ENCODE measurements at places on chromosomes 12 and 14.

- DNase-seq = no peak
Measured at GRCh38 chr14:106694638-106695393, 1168.4 kb downstream of the TMEM121 start.

DNA sequence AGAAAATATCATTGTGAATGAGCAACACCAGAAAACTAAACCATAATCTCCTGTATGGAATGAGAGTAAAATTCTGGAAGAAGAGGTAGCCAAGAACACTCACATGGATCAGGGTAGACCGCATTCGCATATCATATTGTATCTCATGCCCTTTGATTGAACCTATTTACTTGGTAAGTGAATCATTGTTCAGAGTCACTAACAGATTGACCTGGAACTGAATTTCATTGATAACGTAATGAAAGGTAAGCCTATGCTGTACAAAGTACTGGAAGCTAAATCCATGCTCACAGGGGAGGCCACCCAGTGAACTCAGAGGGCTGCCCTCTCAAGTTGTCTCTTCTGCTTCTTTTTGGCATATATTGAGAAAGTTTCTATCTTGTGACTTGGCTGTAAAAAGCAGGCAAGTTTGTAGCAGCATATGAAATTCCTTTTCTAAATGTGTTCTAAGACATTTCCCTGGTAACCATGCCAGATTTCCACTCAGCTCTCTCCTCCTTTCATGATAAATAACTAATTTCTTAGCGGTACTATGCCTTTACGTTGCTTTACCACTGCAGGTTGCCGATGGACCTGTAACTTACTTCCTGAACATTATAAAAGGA is 91.4 kb downstream of the PLCZ1 start:
- no peak for DNase-seq

DNA sequence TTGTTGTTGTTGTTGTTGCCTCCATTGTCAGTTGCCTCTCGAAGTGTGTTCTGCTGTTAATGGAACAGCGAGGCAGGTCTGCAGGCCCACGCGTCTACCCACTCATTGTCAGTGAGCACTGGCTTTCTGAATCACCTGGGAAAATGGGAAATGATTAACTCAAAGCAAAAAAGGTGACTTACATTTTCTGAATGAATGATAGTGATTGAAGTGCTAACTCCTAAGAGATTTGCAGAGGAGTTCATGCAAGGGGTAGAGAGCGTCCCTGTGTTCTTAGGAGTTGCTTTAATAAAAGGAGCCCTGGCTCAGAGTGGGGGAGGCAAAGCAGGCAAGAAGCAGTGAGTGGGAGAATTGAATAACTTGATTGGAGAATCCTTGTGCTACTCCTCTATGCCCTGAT is 177.6 kb downstream of the CAND1 start:
- no peak for DNase-seq

DNA sequence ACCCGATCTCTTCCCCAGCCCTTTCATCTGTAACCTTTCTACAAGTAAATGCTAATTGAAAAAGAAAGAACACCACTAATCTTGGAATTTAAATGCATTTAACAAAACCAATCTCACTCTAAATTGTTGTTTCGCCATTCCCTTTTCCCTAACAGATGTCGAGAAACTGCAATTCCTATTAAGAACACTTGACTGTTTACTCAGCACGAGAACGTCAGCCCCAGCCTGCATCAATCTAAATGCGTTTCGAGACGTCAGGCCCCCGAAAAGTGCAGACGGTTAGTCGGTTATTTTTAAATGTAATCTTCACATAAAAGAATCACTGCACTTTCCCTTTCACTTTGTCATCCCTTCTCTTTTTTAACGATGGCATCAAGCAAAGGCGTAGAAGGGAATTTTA is 837.6 kb downstream of the VRK1 start:
- DNase-seq = no peak

GRCh38 chr12:42574851-42575266 is 14.7 kb downstream of the PRICKLE1 start:
- no peak for DNase-seq

- no peak for DNase-seq
Measured at GRCh38 chr14:68208626-68209317, 389.2 kb downstream of the RAD51B start.

- DNase-seq = peak; percentile 53
Measured at GRCh38 chr12:75750716-75751306, 239.4 kb upstream of the KRR1 start.

GRCh38 chr12:12159988-12160387 is 89.2 kb downstream of the BCL2L14 start:
- no peak for DNase-seq

GRCh38 chr14:95330591-95331370 is 11.1 kb upstream of the CLMN start:
- DNase-seq = no peak

DNA sequence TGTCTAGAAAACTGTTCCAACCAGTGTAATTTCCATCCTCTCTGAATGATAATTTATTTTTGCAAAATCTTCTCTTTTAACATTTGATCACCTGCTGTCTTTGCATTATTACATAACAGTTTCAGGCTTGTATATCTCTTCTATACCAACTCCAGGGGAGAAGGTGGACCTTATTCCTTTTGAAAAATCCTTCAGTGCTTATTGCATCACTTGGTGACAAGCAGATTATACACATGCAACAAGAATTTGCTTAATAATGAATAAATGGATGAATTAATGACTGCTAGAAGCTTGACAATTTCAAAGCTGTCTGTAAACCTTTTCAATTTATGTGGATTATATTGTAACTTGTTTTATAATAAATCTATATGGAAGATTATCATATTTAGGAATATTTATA is 37.3 kb upstream of the C12orf75 start:
- DNase-seq = no peak

- DNase-seq = no peak
Measured at GRCh38 chr12:115598871-115599811, 678.4 kb downstream of the MED13L start.

DNA sequence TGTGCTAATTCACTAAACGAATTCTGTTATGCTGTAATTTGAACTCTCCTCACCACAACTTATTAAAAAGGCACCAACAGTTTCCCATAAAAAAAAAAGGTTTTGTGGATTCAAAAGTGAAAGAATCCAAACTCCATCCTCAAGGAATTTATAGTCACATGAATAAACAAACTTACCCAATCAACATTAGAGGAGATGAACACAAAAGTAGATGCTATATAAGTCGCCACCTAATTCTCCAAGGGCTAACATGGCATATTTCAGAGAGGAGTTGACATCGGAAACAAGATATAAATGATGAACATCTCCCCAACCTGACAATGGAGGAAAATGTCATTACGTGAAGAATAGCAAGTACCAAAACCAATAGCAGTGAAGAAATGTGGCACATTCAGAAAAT is 265.5 kb upstream of the PRKD1 start:
- no peak for DNase-seq

DNA sequence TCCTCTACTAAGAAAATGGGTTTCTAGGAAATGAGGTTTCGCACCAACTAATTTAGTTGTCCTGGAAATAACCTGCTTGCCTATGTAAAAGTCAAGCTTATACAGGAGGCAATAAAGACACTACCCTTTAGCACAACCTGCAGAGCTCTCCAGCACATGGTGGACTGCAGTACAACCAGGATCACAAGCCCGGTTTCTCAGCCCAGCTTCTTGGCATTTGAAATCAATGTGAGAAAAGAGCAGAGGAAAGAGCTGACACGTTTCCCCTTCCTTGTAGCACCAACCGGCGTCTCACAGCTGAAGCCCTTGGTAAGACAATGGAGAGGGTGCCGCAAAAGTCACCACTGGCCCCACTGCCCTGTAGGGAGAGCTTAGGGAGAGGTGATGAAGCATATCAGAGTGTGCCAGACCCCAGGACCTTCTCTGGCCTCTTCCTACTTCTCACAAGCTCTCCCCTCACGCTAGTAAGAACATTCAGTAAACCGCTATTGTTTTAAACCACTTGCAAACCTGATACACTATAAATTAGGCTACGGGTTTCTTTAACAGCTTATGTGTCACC is 8.6 kb downstream of the SPTLC2 start:
- DNase-seq = no peak

DNA sequence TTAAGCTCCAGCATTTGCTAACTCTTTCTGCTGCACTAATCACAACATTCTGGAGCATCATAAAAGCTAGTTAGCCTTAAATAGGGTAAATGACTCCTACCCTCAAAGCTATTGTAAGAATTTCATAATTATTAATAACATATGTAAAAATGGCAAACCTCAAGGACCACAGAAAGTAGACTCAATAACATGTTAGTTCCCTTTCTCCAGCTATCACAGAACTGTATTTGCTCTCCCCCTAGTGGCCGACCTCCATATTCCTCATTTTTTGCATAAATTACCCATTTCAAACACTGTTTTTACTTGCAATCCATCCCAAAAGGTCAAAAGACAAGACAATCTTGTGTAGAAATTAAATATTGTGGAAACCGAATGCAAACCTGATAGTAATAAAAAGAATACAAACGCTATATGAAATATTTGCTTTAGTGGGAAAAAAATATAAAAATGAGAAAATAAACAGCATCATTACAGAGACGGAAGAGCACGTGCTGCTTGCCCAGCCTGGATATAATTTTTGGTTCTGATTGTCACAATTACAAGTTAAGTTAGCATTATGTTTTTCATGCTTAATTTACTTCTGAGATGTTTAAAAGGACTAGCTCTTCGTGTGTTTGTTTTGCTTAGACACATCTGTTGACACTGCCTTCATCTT is 97.9 kb downstream of the RERGL start:
- DNase-seq = peak; percentile 39

- DNase-seq = no peak
Measured at GRCh38 chr12:28776913-28777422, 372.1 kb upstream of the FAR2 start.

GRCh38 chr14:102525219-102525928 is 15.8 kb upstream of the ANKRD9 start:
- DNase-seq = peak; percentile 28

DNA sequence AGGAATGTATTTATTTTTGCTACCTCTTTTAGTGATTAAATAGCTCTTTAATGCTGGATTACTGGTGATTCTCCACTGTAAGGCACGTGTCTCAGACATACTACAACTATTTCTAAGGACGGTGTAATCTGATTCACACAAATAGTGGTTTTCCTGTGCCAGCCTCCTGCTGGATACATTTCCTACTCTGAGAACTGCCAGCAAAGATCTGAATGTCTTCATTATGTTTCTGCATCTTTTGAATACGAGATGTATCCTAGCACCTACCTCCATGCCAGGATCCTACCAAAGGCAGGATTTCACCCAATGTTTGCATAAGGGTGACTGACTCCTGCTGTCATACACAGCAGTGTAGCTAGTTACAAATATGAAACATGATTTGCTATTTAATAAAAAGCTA is 120.6 kb downstream of the PRICKLE1 start:
- no peak for DNase-seq

DNA sequence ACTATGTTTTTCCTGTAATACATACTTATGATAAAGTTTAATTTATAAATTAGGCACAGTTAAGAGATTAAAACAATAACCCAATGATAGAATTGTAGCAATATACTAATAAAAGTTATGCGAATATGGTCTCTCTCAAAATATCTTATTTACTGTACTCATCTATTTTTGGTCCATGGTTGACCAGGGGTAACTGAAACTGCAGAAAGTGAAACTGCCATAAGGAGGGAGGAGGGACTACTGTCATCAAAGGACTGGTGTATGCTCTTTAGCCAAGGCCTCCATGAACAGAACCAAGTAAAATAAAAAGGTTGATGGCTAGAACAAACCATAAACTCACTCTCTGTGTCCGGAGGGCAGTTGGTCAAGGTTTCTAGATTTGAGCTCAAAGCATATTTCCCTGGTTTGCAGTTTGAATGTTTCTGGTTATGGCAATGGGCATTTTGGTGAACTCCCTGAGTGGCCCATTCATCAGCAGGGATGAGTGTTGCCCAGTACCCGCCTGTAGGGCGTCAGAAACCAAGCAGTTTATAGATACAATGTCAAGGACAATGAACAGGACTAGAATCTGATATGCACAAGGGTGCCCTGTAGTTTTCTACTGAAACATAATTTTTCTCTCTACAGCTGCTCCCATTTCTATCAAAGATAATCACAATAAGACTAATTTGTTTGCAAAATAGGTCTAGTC is 19.8 kb downstream of the LEMD3 start:
- DNase-seq = no peak

DNA sequence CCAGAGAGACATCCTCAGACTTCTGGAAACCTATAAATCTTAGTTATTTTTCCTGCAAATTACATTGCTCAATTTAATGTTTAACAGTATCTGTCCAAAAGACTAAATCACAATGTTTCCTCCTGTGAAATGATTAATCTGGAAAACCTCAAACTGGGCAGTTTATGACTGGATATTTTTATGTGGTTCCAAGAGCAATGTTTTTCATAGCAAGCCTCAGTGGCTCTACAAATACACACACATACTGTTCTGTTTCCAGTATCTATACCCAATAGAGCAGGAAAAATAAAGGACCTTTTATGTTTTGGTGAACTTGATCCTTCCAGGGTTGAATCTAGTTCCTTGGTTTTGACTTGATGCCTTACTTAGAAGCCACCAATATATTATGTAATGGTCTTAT is 9.2 kb downstream of the NID2 start:
- DNase-seq = no peak

GRCh38 chr14:68817506-68818212 is 24.8 kb upstream of the ZFP36L1 start:
- no peak for DNase-seq

DNA sequence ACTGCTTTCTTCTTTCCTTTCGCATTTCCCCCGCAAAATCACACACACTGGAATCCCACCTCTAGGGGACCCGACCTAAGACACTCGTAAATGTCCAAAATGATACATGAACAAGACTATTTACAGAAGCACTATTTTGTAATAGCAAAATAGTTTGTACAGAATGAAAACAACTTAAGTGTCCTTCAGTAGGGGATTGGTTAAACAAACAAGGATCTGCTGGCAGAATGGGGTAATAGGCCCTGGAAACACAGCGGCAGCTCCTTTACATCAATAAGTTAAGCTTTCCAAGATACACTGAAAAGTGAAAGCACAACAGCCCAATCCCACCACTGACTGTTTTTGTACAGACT is 48.8 kb downstream of the LTBP2 start:
- DNase-seq = no peak
